ENCODE measurements at places on chromosomes 16 and 17. TPM values are rescaled to one million over a fixed set of nuclear protein-coding genes. Genes with fewer than 3 reads are reported as not detected.

Gene HAS3
- total RNA-seq: 0.73 TPM

Gene EFCAB5
- 0.60 TPM for total RNA-seq

Gene HOXB7
- 0.51 TPM for total RNA-seq

DNA sequence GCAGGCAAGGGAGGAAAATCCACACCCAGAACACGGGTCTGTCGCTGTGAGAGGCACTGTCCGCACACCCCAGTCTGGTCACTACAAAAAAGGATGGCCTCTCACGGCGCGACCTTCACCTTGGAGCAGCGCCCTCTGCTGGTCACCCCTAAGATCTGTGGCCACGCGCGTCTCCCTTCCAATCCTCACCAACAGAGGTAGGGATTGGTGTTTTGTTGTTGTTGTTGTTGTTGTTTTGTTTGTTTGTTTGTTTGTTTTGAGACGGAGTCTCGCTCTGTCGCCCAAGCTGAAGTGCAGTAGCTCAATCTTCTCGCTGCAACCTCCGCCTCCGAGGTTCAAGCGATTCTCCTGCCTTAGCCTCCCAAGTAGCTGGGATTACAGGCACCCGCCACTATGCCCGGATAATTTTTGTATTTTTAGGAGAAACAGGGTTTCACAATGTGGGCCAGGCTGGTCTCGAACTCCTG is 15.0 kb upstream of the C17orf58 start:
- DNase-seq: peak; percentile 49

DNA sequence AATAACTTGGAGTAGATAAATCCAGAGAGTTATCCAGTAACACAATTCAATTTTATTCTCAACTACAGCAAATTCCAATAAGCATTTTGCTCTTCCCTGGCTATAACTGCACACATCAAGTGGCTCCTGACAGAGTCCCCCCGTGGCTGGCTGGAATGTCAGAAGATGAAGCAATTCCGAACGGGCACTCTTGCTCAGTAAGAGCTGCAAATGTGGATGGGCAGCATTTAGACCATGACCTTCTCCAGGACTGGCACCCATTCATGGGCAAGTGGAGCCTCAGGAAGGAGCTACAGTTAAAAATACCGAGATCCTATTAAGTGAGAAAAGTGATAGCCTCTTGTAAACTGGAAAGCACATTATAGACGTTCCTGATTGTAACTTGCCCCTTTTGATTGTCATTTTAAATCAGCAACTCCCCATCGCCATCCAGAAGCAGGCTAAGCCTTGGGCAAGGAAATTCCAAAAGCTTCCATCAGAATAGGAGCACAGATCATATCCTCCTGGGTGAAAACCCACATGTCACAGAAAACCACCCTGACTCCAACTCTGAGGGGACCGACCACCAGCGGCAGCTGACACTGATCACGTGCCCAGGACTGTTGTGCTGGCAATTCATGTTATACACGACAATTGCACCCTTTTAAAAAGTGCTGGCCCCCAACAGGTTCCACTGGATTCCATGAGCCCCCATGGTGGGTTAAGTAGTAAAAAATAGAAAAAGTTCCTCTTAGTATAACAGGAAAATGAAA is 7.1 kb downstream of the UBE2O start:
- DNase-seq: no peak

GRCh38 chr17:42247734-42248133 is 28.5 kb downstream of the STAT5B start:
- no peak for DNase-seq

DNA sequence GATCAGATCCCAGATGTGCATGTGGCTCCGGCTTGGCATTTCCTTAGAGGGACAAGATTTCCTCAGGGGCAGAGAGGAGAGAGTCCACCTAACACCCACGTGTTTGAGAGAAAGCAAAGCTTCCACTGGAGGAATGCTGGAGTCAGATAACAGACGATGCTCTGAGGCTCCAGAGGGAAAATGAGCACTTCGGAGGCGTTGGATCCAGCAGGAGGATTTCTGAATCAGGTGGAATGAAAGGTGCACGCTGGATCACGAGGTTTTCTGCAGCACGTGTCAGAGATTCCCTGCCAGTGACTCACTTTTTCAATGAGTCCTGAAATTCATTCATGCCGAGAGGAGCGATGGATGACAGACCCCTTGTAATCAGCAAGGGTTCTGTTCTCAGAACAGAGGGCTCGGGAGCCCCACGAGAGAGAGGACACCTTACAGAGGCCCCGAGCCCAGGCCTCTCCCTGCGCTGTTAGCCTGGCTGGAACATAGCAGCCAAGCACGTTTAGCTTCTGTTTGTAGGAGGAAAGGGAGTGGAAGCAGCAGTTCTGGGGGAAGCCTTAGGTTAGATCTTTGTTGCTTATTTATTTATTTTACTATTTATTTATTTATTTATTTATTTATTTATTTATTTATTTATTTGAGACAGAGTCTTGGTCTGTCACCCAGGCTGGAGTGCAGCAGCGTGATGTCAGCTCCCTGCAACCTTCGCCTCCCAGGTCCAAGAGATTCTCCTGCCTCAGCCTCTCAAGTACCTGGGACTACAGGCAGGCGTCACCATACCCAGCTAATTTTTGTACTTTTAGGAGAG is 49.3 kb upstream of the JPH3 start:
- DNase-seq: no peak

Measured in activated T-helper 1 cell treated with anti-CD3 and anti-CD28 coated beads, Interleukin-12 subunit alpha, Interleukin-12 subunit beta, Interleukin-2, Interleukin-4 antibody, amounts not matched to agents 30 ng/mL and 10 ng/mL and 1 ng/mL, durations not matched to agents 14 hours and 24 hours and 36 hours (primary cell).